ENCODE measurements at places on chromosomes 11 and 22. TPM values are rescaled to one million over a fixed set of nuclear protein-coding genes. Genes with fewer than 3 reads are reported as not detected.

The RAC2 gene
- 42.4 TPM for total RNA-seq

The OR4S1 gene
- not detected for total RNA-seq

The RHOG gene
- total RNA-seq = 32.6 TPM

The GRAMD1B gene
- 0.27 TPM for total RNA-seq

The LGALS12 gene
- total RNA-seq = not detected

The MRGPRX4 gene
- total RNA-seq = not detected

GRCh38 chr22:20094197-20094807 is 14.3 kb downstream of the DGCR8 start:
- H3K36me3 ChIP-seq = peaks cover 81% of the 10 kb centered on the region
- no peaks in the 10 kb centered on the region for H3K4me1 ChIP-seq
- no peak overlapping the region for H3K27ac ChIP-seq
- no peaks in the 10 kb centered on the region for H3K27me3 ChIP-seq

DNA sequence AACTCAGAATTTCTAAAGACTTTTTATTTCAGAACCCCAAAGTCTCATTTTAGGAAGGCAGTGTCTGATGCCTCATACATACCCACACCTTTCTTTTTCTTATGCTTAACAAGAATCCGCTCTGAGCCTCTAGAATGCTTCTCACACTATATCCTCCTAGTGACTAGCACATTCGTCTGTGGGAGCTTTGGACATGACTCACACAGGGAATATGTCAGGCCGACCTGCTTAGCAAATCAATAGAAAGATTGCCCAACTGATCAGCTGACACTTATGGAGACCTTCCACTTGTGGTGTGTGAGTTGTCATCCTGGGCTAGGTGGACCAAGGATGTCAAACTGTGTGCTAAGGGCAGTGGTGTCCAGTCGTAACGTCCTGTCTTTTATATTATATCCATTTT is 129.9 kb upstream of the TTC12 start:
- peak; percentile 89 for DNase-seq
- H3K27ac ChIP-seq = peak overlapping the region; percentile 67
- H3K27me3 ChIP-seq = no peaks in the 10 kb centered on the region
- no peak overlapping the region for H3K4me3 ChIP-seq
- no peaks in the 10 kb centered on the region for H3K36me3 ChIP-seq

DNA sequence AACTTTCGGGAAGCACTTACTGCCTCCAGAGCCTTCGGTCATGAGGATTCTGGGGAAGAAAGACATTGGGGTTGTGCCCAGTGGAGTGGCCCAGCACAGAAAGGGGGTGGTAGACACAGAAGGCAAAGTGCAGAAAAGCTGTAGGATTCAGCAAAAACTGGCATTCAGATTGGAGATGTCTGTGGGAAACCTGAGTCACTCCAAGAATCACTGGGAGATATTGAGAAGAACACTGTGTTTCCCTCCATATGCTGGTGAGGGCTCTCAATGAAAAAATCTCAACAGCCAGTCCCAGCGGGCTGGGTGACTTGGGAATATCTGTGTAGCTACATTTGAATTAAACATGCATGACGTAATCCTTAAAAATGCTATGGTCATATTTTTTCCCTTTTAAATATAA is 61.2 kb upstream of the RCN1 start:
- no peaks in the 10 kb centered on the region for H3K27me3 ChIP-seq
- DNase-seq = no peak
- no peak overlapping the region for H3K27ac ChIP-seq
- no peaks in the 10 kb centered on the region for H3K4me1 ChIP-seq

- H3K36me3 ChIP-seq = no peaks in the 10 kb centered on the region
- H3K27ac ChIP-seq = no peak overlapping the region
- no peak overlapping the region for H3K4me3 ChIP-seq
- peak; percentile 86 for DNase-seq
Measured at GRCh38 chr11:33802194-33802950, 28.1 kb upstream of the FBXO3 start.

DNA sequence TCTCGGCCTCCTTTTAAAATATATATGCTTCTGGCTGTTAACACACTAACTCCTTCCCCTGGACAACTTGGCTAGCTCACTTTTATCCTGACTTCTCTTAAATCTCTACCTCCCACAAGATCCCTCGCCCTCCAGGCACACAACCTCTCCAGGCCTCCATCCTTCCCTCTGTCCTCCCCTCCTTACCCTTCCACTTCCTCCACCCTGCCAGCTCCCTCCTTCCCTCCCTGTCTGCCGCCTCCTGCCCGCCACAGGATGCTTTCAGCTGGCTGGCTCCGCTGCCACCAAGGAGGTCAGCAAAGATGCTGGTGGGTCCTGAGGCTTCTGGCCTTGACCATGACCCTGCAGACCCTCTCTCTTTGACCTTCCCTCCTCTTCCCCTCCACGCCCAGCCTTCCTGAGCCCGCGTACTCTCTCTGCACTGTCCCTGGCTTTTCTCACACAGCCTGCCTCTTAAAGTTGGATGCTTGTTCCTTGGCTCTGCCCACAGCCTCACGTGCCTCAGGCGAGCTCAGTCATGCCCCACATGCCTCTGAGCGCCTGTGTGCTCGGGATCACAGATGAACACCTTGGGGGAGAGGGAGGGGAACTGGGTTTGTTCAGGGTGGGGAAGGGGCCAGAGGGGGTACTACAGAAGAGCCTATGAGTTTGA is 6.7 kb downstream of the NFAM1 start:
- H3K4me1 ChIP-seq = peaks cover 15% of the 10 kb centered on the region
- peak overlapping the region; percentile 28 for H3K4me3 ChIP-seq
- DNase-seq = peak; percentile 66
- no peaks in the 10 kb centered on the region for H3K27me3 ChIP-seq
- peak overlapping the region; percentile 25 for H3K27ac ChIP-seq

- H3K4me3 ChIP-seq = peak overlapping the region; percentile 10
- no peaks in the 10 kb centered on the region for H3K36me3 ChIP-seq
- peak overlapping the region; percentile 80 for H3K27ac ChIP-seq
- no peak for DNase-seq
Measured at GRCh38 chr22:47484960-47485569, 722.6 kb downstream of the TBC1D22A start.

GRCh38 chr11:87961606-87962005 is 213.6 kb downstream of the RAB38 start:
- no peaks in the 10 kb centered on the region for H3K36me3 ChIP-seq
- no peak overlapping the region for H3K4me3 ChIP-seq
- no peaks in the 10 kb centered on the region for H3K27me3 ChIP-seq
- no peak overlapping the region for H3K27ac ChIP-seq
- no peak for DNase-seq

DNA sequence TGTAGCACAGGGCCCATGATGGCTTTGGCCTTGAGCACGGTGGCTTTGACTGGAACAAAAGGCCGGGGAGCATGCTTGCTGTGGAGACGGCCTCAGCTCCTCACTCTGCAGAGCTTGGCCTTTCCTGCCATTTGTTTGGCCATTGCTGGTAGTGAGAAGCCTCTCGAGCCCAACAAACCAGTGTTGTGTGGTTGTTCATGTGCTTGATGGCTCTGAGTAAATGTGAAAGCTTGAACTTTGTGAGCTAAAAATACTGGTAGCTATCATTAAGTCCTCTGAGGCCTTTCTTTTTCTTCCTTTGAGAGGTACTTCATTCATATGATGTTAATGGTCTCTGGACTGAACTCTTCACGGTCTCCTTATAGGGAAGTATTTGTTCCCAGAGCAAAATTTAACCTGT is 39.6 kb downstream of the NAT10 start:
- DNase-seq = no peak
- H3K36me3 ChIP-seq = peaks cover 76% of the 10 kb centered on the region
- no peaks in the 10 kb centered on the region for H3K27me3 ChIP-seq
- H3K4me3 ChIP-seq = no peak overlapping the region
- H3K4me1 ChIP-seq = no peaks in the 10 kb centered on the region
- no peak overlapping the region for H3K27ac ChIP-seq

GRCh38 chr11:90809581-90809980 is 586.7 kb upstream of the CHORDC1 start:
- H3K4me1 ChIP-seq = peaks cover 9% of the 10 kb centered on the region
- no peaks in the 10 kb centered on the region for H3K36me3 ChIP-seq
- DNase-seq = peak; percentile 42
- H3K27ac ChIP-seq = no peak overlapping the region

- no peaks in the 10 kb centered on the region for H3K27me3 ChIP-seq
- no peaks in the 10 kb centered on the region for H3K36me3 ChIP-seq
- H3K4me1 ChIP-seq = no peaks in the 10 kb centered on the region
- H3K27ac ChIP-seq = no peak overlapping the region
- no peak overlapping the region for H3K4me3 ChIP-seq
- DNase-seq = peak; percentile 33
Measured at GRCh38 chr11:96841792-96842191, 452.0 kb downstream of the JRKL start.

DNA sequence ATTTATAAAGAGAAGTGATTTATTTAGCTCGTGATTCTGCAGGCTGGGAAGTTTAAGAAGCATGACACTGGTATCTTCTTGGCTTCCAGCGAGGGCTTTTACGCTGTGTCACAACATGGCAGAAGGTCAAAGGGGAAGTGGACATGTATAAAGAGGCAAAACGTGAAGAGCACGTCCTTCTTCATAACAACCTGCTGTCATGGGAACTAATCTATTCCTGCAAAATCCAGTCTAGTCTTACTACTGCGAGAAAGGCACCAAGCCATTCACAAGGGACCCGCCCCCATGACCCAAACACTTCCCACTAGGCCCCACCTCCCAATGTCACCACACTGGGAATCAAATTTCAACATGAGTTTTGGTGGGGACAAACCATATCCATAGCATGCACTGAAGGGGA is 58.3 kb downstream of the AMOTL1 start:
- H3K4me3 ChIP-seq = no peak overlapping the region
- H3K36me3 ChIP-seq = peaks cover 72% of the 10 kb centered on the region
- no peak for DNase-seq
- no peak overlapping the region for H3K27ac ChIP-seq

- H3K36me3 ChIP-seq = peaks cover 45% of the 10 kb centered on the region
- peaks cover 21% of the 10 kb centered on the region for H3K4me1 ChIP-seq
- H3K4me3 ChIP-seq = no peak overlapping the region
- no peaks in the 10 kb centered on the region for H3K27me3 ChIP-seq
- no peak overlapping the region for H3K27ac ChIP-seq
Measured at GRCh38 chr11:699753-700152, 4.1 kb downstream of the TMEM80 start.

DNA sequence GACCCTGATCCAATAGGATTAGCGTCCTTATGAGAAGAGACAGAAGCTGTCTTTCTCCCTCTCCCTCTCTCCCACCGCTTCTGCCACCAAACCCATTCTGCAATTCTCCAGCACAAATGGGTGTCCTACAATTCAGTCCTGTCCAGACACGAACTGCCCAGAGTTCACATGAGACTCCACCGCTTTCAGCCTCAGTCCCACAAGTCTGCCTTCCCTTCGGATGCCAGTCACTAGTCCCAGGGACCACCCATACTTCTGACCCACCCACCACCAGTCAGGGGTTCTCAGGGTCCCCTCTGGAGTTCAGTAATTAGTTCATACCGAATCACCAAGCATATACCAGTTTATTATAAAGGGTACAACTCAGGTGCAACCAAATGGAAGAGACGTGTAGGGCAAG is 73.6 kb downstream of the TRIM29 start:
- no peak overlapping the region for H3K27ac ChIP-seq
- H3K4me1 ChIP-seq = no peaks in the 10 kb centered on the region
- H3K4me3 ChIP-seq = no peak overlapping the region
- no peaks in the 10 kb centered on the region for H3K36me3 ChIP-seq
- H3K27me3 ChIP-seq = peaks cover 24% of the 10 kb centered on the region
- DNase-seq = no peak

GRCh38 chr22:44403166-44403565 is 90.4 kb upstream of the SHISAL1 start:
- H3K4me3 ChIP-seq = no peak overlapping the region
- H3K27ac ChIP-seq = no peak overlapping the region
- DNase-seq = no peak
- H3K36me3 ChIP-seq = no peaks in the 10 kb centered on the region
- H3K4me1 ChIP-seq = no peaks in the 10 kb centered on the region
- peaks cover 22% of the 10 kb centered on the region for H3K27me3 ChIP-seq

DNA sequence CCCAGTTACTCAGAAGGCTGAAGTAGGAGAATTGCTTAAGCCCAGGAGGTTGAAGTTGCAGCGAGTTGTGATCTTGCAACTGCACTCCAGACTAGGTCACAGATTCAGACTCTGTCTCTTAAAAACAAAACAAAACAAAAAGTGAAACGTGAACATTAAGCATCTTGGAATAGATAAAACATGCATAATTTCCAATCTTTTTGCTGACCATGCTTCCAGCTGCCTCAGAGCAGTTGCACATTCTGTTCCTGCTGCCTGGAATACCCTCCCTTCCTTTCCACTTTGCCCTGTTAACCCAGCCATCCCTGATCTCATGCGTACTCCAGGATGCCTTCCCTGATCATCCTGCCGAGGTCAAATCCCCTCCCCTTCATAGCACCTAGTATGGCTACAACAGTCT is 718 bp upstream of the CCDC88B start:
- H3K36me3 ChIP-seq = no peaks in the 10 kb centered on the region
- peak overlapping the region; percentile 7 for H3K27ac ChIP-seq
- no peak for DNase-seq
- peaks cover 17% of the 10 kb centered on the region for H3K4me1 ChIP-seq
- H3K4me3 ChIP-seq = no peak overlapping the region
